ENCODE measurements at places on chromosomes 4 and X. TPM values are rescaled to one million over a fixed set of nuclear protein-coding genes. Genes with fewer than 3 reads are reported as not detected.
A peak's percentile ranks its signal among the peaks of the same experiment; 100 is the strongest.

- H3K4me3 ChIP-seq = no peak overlapping the region
- no peak overlapping the region for H3K27ac ChIP-seq
- no peak for DNase-seq
- no peaks in the 10 kb centered on the region for H3K36me3 ChIP-seq
- peaks cover 3% of the 10 kb centered on the region for H3K27me3 ChIP-seq
- peaks cover 4% of the 10 kb centered on the region for H3K4me1 ChIP-seq
Measured at GRCh38 chr4:165678236-165678935, 194.7 kb upstream of the TLL1 start.

DNA sequence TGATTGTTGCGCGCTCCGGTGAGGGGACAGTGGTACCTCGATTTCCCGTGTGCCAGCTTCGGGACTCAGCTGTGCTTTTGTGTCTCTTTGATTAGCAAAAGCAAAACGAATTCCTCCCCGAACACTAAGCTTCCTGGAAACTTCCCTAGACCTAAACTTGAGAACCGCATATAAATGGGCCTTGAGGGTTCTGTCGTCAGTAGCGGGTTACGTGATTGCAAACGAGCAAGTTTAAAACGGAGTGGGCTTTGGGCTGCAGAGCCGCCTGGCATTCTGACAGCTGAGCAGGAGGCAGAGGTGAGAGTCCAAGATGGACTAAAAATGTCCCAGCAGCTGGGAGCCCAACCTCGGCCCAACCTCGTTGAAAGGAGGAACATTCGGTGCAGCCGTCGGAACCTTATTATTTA lies 1.2 kb upstream of the TAPT1 start:
- no peaks in the 10 kb centered on the region for H3K36me3 ChIP-seq
- H3K4me3 ChIP-seq = peak overlapping the region; percentile 90
- H3K4me1 ChIP-seq = peaks cover 51% of the 10 kb centered on the region
- peak overlapping the region; percentile 97 for H3K27ac ChIP-seq
- no peak for DNase-seq

GRCh38 chrX:30876367-30876766 lies 12.7 kb downstream of the TAB3 start:
- H3K4me3 ChIP-seq = no peak overlapping the region
- H3K27ac ChIP-seq = no peak overlapping the region
- no peaks in the 10 kb centered on the region for H3K27me3 ChIP-seq
- H3K4me1 ChIP-seq = peaks cover 5% of the 10 kb centered on the region
- H3K36me3 ChIP-seq = no peaks in the 10 kb centered on the region
- no peak for DNase-seq

DNA sequence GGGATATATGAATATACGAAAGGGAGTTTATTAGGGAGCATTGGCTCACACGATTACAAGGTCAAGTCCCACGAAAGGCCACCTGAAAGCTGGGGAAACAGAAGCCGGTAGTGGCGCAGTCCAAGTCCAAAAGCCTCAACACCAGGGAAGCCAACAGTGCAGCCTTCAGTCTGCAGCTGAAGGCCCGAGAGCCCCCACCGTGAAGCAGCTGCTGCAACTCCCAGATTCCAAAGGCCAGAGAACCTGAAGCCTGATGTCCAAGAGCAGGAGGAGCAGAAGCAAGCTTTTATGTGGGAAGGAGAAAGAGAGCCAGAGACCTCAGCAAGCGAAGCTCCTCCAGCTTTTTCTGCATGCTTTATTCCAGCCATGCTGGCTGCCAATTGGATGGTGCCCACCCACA lies 275.8 kb downstream of the PTTG2 start:
- no peaks in the 10 kb centered on the region for H3K27me3 ChIP-seq
- H3K4me1 ChIP-seq = peaks cover 11% of the 10 kb centered on the region
- H3K27ac ChIP-seq = no peak overlapping the region
- H3K36me3 ChIP-seq = no peaks in the 10 kb centered on the region
- no peak overlapping the region for H3K4me3 ChIP-seq

- peaks cover 8% of the 10 kb centered on the region for H3K36me3 ChIP-seq
- DNase-seq = no peak
- H3K27me3 ChIP-seq = no peaks in the 10 kb centered on the region
- H3K27ac ChIP-seq = no peak overlapping the region
- H3K4me3 ChIP-seq = no peak overlapping the region
Measured at GRCh38 chr4:10437735-10438134, 19.5 kb downstream of the ZNF518B start.

DNA sequence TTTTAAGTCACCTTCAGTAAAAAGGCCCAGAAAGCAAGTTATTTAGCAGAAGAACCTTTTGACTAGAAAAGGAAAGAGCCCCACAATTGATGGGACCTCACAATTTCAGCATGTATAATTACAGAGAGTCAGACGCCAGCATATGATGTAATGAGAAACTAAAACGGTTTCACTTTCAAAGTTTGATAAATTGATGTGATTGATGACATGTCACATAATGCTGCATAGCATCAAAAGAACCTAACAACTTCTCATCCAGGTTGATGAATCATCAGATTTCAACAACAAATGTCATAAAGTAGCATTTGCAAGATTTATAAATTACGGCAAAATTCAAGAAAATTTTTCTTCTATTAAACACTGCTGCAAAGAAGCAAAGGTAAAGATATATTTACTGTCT lies 3.9 kb upstream of the GAR1 start:
- no peak overlapping the region for H3K27ac ChIP-seq
- no peak overlapping the region for H3K4me3 ChIP-seq
- peaks cover 16% of the 10 kb centered on the region for H3K4me1 ChIP-seq
- peaks cover 5% of the 10 kb centered on the region for H3K27me3 ChIP-seq

DNA sequence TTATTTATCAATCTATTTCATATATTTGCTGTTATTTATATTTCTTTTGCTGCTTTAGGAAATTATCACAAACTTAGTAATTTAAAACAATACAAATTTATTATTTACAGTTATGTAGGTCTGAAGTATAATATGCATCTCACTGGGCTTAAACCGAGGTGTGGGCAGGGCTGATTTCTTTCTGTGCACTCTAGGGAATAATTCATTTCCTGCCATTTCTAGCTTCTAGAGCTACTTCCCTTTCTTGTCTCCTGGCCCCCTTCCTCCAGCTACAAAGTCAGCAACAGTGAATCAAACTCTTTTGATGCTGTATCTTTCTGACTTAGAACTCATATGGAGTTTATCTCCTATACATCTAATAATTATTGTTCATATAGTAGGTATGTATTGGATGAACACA lies 303.5 kb upstream of the ARSJ start:
- H3K27ac ChIP-seq = peak overlapping the region; percentile 27
- H3K4me1 ChIP-seq = peaks cover 62% of the 10 kb centered on the region
- H3K27me3 ChIP-seq = no peaks in the 10 kb centered on the region
- no peak for DNase-seq

DNA sequence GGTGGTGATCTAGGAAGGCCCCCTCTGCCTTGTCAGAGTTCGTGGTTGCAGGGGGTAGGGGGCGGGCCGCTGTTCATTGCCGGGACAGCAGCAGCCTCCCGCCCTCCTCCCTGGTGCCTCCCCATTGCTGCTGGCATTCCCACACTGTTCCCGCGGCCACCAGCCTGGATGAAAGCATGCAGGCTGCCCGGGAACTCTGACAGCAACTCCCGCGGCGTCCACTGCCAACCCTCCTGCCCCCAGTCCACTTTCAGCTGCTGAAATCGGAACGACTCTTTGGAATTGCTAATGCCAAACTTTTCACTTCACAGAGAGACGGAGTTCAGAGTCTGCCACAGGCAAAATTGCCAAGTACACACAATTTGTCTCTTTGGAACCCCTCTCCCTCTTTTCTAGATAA lies 121.9 kb downstream of the BEND2 start:
- H3K36me3 ChIP-seq = no peaks in the 10 kb centered on the region
- H3K27me3 ChIP-seq = no peaks in the 10 kb centered on the region
- DNase-seq = no peak
- H3K4me1 ChIP-seq = peaks cover 7% of the 10 kb centered on the region
- peak overlapping the region; percentile 35 for H3K27ac ChIP-seq
- peak overlapping the region; percentile 35 for H3K4me3 ChIP-seq

- H3K4me1 ChIP-seq = peaks cover 21% of the 10 kb centered on the region
- DNase-seq = peak; percentile 82
- H3K27ac ChIP-seq = no peak overlapping the region
- peaks cover 6% of the 10 kb centered on the region for H3K27me3 ChIP-seq
- peaks cover 4% of the 10 kb centered on the region for H3K36me3 ChIP-seq
- peak overlapping the region; percentile 99 for H3K4me3 ChIP-seq
Measured at GRCh38 chr4:3532751-3533422, 665 bp upstream of the LRPAP1 start.

GRCh38 chr4:188550296-188550695 lies 411.1 kb downstream of the TRIML1 start:
- H3K36me3 ChIP-seq = no peaks in the 10 kb centered on the region
- no peak overlapping the region for H3K27ac ChIP-seq
- no peaks in the 10 kb centered on the region for H3K27me3 ChIP-seq
- no peak for DNase-seq

GRCh38 chr4:56668267-56668666 lies 12.8 kb downstream of the HOPX start:
- H3K36me3 ChIP-seq = no peaks in the 10 kb centered on the region
- no peak for DNase-seq
- peaks cover 30% of the 10 kb centered on the region for H3K4me1 ChIP-seq
- H3K27ac ChIP-seq = no peak overlapping the region
- no peak overlapping the region for H3K4me3 ChIP-seq

DNA sequence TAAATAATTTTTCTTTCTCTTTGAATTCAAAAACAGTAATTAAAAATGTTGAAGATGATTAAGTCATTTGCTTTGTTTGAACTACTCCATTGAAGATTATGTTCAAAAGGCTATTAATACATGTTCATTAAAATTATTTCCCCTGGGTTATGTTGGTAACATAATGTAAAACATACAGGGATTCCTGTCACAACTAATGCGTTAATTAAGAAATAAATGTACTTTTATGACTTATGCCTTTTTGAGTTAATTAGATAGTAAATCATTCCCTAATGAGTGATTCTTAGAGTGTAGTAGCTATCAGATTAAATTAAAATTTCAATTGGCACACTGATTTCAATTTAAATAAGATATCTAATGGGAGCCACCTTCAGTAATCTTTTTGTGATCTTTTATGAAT lies 549.1 kb downstream of the ANKRD50 start:
- DNase-seq = no peak
- no peaks in the 10 kb centered on the region for H3K27me3 ChIP-seq

- no peaks in the 10 kb centered on the region for H3K4me1 ChIP-seq
- peaks cover 16% of the 10 kb centered on the region for H3K36me3 ChIP-seq
- DNase-seq = no peak
- H3K27ac ChIP-seq = no peak overlapping the region
Measured at GRCh38 chr4:146507632-146508031, 14.1 kb downstream of the SLC10A7 start.

- H3K4me1 ChIP-seq = no peaks in the 10 kb centered on the region
- DNase-seq = no peak
- H3K4me3 ChIP-seq = no peak overlapping the region
- no peaks in the 10 kb centered on the region for H3K36me3 ChIP-seq
- peaks cover 18% of the 10 kb centered on the region for H3K27me3 ChIP-seq
- H3K27ac ChIP-seq = no peak overlapping the region
Measured at GRCh38 chr4:174340714-174341113, 57.0 kb downstream of the CEP44 start.

DNA sequence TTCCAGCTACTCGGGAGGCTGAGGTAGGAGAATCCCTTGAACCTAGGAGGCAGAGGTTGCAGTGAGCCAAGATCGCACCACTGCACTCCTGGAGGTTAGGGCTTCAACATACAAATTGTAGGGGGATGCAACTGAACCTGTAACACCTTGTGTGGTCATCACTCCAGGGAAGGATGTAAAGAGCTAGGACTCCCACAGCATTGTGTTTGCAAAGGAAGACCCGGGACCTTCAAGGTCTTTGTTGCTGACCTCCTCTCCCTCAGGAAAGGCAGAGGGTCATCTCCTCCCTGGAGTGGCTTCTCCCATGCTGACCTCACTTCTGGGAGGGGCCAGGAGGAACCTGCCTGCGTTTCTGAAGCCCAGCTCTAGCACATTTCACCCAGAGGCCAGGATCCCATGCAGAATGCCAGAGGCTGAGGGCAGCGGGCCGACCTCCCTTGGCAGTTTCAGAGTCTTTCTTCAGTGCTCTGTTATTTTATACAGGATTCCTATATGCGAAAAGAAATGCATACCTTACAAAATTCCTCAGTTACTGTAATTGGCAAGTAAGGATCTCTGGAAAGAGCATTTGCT lies 80.2 kb downstream of the HTRA3 start:
- H3K36me3 ChIP-seq = peaks cover 3% of the 10 kb centered on the region
- no peak overlapping the region for H3K27ac ChIP-seq
- no peaks in the 10 kb centered on the region for H3K27me3 ChIP-seq
- peak; percentile 33 for DNase-seq

GRCh38 chr4:11338956-11339782 lies 89.5 kb downstream of the HS3ST1 start:
- H3K27me3 ChIP-seq = peaks cover 1% of the 10 kb centered on the region
- H3K4me1 ChIP-seq = no peaks in the 10 kb centered on the region
- no peaks in the 10 kb centered on the region for H3K36me3 ChIP-seq
- no peak overlapping the region for H3K27ac ChIP-seq
- no peak overlapping the region for H3K4me3 ChIP-seq
- no peak for DNase-seq

DNA sequence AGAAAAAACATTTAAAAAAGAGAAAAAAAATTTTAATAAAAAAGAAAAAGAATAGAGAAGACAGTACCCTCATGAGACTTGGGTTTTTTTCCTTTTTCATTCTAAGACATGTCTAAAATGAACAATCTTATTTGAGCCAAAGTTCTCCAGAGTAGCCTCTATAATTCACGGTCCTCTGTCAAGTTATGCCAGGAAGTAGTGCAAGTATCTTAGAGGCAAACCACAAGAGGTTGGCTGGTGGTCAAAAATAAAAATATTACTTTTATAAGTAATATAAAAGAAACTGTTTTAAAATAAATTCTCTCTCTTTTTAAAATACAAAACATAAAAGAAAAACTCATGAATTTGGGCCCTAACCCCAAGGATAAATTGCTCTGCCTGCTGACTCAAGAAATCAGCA lies 26.5 kb downstream of the HNRNPDL start:
- no peak overlapping the region for H3K27ac ChIP-seq
- no peaks in the 10 kb centered on the region for H3K36me3 ChIP-seq
- H3K4me1 ChIP-seq = peaks cover 5% of the 10 kb centered on the region
- no peaks in the 10 kb centered on the region for H3K27me3 ChIP-seq
- no peak overlapping the region for H3K4me3 ChIP-seq

DNA sequence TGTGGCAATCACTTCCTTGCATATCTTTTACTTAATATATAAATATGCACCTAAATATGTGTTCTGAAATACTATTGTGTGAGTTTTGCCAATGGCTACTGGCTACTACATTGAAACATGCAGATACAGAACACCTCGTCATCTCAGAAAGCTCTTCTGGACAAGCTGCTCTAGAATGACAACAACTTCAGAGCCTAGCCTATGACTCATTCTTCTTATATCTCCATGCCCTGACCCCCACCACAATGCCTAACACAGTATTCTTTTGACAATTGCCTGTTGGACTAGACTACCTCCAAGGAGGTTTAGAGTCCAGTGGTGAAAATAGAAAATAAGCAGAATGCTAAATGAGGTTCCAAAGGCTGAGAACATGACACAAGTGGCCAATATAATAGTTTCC lies 17.6 kb upstream of the DMP1 start:
- no peak overlapping the region for H3K27ac ChIP-seq
- no peak overlapping the region for H3K4me3 ChIP-seq
- no peaks in the 10 kb centered on the region for H3K27me3 ChIP-seq

Gene ODAPH
- total RNA-seq = not detected

Gene JADE3
- total RNA-seq = 11.7 TPM

Gene MAGEA8
- not detected for total RNA-seq

Gene EFNB1
- 32.9 TPM for total RNA-seq

Gene CENPU
- 12.9 TPM for total RNA-seq

Gene G3BP2
- 161 TPM for total RNA-seq

Gene SLC25A5
- 148 TPM for total RNA-seq
